HepG2 (cell line): ENCODE measurements at places on chromosomes 2 and 18.

- DNase-seq = no peak
Observed at GRCh38 chr18:75483662-75484061, 56.2 kb upstream of the SMIM21 start.

- DNase-seq = peak; percentile 20
Observed at GRCh38 chr2:65969161-65969560, 465.8 kb upstream of the MEIS1 start.

DNA sequence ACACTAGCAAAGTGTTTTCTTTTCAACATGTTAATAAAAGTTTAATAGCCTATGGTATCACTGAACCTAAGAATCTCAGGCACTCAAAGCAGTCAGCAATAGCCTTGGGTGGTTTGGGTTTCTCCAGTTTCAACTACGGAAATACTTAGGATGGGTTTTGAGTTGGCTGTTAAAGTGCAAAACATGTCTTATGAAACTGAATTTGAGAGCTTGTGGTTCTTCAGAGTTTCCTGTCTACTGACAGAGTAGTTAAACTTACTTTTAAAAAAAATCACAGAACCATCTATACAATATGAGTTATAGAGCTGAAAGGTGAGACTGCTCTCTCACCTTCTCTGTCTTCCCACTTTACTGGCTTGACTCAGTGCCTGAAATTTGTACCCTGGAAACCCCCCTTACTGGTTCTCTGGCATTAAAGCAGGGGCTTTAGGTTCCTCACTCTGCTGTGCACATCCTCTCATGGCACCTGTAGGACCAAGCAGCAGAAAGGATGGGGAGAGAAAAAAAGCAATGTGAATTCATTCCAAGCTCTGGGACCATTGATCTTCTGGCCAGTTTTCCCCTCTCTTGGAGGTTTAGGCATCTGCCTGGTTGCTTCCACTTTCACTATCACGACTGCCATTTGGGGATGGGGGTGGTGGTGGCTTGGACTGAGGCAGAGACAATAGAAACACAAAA, 18.1 kb downstream of the CCDC141 start:
- no peak for DNase-seq

DNA sequence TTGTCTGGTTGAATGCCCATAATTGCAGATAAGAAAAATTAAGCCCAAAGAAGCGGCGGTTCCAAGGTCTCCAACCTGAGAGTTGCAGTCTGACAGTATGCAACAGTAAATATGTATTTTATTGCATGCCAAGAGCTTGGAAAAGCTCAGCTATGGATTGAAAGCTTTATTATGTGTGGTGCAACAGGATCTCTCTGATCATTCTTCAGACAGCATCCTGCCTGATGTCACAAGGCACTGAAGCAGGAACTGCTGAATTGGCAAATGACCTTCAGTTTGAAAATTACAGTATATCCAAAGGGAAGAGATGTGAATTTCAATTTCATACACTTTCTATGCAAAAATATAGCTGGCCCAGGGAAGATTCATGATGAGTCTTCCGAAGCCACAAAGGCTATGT, 42.5 kb downstream of the DOCK10 start:
- DNase-seq = no peak

DNA sequence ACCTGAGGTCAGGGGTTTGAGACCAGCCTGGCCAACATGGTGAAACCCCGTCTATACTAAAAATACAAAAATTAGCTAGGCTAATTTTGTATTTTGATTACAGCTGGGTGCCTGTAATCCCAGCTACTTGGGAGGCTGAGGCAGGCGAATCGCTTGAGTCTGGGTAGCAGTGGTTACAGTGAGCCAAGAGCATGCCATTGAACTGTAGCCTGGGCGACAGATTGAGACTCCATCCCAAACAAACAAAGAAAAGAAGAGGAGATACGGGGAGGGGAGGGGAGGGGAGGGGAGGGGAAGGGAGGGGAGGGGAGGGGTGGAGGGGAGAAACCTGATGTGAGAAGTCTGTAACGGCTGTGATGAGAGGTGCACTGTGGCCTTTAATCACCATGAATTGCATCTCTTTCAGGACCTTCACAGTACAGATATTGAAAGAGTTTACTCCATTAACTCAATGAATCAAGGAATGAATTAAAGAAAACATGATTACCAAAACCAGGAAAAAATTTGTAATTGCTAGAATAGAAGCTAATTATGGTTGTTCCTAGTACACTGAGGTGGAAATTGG, 135.3 kb downstream of the CALCRL start:
- DNase-seq = no peak
